ENCODE measurements at places on chromosomes 1 and 21.

DNA sequence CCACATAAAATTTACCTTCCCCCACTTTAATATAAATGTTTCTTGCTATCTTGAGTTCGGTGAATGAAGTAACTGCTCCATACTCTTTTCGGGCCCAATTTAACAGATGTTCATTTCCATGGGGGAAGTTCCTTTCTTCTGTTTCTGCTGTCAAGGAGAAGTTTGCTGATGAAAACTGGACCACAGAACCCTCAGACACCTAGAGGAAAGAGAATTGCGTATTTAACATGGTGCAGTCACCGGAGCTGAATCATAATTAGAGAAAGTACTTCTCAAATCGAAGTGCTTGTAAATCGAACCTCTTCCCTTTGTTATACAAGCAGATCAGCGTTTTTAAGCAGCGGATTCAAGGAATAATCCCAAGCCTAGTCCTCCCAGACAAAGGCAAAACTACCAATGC is 151.2 kb downstream of the TGFBR3 start:
- DNase-seq, result no peak

DNA sequence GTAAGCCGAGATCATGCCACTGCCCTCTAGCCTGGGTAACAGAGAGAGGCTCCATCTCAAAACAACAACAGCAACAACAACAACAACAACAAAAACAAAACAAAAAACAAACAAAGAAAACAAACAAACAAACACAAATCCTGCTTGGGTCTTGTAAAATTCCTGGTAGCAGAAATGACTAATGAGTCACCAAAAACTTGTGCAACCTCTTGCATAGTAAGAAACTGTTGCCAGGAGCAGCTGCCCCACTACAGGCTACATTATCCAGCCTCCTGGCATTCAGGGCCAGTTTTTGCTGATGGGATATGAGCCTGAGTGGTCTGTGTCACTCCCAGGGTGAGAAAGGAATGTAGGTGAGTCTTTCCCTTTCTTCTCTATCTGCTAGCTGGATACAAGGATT is 245.4 kb downstream of the TNR start:
- DNase-seq, result no peak

GRCh38 chr1:201990427-201990826 is 8.0 kb downstream of the RNPEP start:
- DNase-seq, result no peak

- no peak for DNase-seq
These were observed 3.3 kb downstream of the NPPB start for GRCh38 chr1:11855430-11855829.

GRCh38 chr1:183995322-183996039 is 42.0 kb downstream of the COLGALT2 start:
- DNase-seq, result no peak

GRCh38 chr1:212030936-212031528 is 4.3 kb downstream of the INTS7 start:
- DNase-seq, result no peak
